ENCODE measurements at places on chromosomes 1 and 21.

GRCh38 chr1:176609556-176610408 lies 146.8 kb downstream of the PAPPA2 start:
- no peak for DNase-seq

DNA sequence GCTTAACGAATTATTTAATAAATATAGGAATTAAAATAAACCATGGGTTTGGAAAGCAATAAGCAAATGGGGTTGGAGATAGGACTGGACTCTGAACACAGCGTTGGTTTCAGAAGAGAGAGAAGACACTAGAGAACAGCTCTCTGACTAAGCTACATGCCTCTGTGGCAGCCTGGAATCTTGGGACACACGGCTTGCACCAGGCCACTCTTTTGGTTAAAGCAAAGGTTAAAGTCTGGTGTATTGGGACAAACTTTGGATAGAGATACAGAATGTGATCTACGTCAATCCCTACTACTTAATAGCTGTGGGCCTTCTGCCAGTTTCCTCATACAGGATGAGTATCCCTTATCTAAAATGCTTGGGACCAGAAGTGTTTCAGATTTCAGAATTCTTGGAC lies 49.7 kb upstream of the HSD17B7 start:
- DNase-seq, result no peak

DNA sequence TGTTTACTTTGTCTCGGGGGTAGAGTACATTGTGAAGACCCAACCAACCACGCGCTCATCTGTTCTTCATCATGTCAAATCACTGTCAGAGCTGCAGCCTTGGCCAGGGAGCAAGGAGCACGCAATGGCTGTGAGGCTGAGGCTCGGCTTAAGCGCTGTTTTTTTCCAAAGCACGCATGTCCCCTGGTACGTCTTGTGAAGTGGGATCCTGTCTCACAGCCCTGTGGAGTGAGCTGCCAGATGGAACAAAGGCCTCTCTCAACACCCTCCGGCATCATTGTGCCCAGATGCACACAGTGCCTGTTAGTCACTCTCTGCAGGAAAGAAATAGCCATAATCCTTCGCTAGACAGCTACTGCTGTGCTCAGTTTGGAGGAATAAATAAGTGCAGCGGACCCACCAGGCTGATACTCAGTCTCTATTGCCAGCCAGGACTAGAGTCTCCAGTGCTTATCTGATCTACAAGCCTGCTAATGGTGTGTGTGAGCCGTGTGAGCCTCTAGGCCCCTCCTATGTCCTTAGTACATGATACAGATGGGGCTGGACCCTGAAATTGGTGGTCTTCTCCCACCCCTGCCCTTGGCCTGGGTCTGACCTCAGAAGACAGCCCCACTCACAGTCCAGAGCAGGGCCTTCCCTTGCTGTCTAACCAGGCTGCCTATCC lies 91.3 kb upstream of the COA6 start:
- DNase-seq, result no peak

DNA sequence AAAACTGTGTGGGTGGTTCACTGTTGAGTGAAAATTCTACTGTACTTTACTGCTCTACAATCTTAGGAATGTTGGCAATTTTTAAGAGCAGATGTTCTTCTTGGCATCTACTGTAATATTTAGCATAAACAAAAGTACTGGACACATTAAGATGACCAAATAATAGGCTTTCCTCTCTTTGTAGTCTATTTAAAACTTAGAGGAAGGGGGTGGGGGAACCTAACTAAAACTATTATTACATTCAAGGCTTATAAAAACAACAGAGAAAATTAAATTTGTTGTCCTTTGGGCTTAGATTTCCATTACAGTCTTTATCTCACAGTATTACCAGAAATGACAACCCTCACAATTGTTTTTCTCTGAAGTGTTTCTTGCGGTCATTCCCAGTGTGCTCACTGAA lies 181.2 kb downstream of the PLPPR4 start:
- no peak for DNase-seq

GRCh38 chr21:15140321-15141019 lies 75.7 kb upstream of the NRIP1 start:
- DNase-seq, result peak; percentile 64

DNA sequence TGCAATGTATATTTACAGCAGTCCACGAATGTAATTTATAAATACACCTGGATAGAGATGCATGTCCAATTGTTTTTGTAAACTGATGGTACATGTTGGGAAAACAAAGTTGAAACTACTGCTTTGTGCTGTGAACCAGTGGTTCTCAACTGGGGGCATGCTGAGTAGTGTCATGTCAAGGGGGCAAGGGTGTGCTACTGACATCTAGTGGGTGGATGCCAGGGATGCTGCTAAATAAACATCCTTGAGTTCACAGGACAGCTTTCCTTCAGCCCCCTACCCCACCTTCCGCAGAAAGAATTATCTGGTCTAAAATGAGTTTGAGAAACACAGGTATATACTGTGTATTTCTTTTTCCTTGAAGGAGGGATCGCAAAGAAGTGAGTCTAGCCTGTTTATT lies 95.9 kb downstream of the RASAL2 start:
- no peak for DNase-seq

DNA sequence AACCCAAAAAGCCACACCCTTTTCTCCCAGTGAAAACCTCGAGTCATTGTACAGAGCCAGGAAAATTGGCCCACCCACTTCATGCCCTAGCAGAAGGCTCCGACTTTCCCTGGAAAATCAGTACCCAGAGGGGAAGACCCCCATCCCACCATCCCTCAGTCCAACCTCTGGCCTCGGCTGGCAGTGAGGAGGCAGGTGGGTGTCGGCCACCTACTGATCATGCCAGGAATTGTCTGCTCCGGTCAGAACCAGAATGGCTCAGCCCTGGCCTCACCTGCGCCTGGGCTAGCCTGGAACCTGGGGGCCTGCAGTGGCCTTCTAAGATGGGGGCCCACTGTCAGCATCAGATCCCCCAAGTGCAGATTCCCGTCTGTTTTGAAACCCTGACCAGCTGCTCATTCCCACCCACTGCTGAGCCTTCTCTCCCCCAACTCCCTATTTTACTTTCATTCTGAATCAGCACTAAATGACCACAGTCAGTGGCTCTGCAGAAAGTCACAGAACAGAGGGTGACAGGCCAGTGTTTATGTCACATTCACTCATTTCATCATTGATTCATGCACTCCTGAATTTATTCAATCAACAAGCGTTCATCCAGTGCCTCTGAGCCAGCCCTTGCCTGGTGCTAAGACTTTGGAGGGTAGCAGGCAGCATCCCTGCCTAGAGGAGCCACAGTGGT lies 3.0 kb upstream of the S100A9 start:
- no peak for DNase-seq

- peak; percentile 67 for DNase-seq
Measured at GRCh38 chr1:204350857-204351573, 8.7 kb downstream of the PLEKHA6 start.

GRCh38 chr1:36951761-36952160 lies 82.6 kb downstream of the GRIK3 start:
- DNase-seq, result no peak

- DNase-seq, result no peak
Measured at GRCh38 chr1:93629101-93630059, 52.3 kb downstream of the BCAR3 start.

DNA sequence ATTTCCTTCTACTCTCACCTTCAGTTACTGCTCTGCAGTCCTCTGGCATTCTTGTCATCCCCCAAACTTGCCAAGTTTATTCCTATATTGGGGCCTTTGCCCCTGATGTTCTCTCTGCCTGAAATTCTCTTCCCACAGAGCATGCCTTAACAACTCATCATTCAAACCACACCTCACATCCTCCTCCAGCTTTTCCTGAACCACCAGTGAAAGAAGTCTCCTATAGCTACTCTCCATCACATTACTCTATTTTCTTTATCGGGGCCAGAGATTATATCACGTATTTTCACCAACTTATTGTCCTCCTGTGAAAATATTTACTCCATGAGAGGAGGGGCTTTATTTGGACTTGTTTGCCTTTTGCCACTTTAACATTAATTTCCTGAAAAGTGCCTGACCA lies 32.1 kb downstream of the EXTL2 start:
- DNase-seq, result no peak

DNA sequence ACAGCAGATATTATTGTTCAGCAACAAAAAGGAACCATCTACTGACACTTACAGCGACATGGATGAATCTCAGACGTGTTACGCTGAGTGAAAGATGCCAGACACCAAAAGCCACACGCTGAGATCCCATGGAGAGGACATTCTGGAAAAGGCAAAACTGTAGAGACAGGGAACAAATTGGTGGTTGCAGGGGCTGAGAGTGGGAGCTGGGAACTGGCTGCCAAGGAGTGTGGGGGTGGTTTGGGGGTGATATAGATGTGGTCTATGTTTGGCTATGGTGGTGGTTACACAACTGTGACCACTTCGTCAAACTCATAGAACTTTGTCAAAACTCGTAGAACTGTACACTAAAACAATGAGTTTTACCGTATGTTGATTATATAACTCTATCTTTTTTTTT lies 57.7 kb downstream of the RIPK4 start:
- no peak for DNase-seq

GRCh38 chr1:24536391-24536840 lies 19.5 kb upstream of the NCMAP start:
- DNase-seq, result no peak

- DNase-seq, result no peak
Measured at GRCh38 chr1:201693890-201694607, 134.9 kb upstream of the IPO9 start.

DNA sequence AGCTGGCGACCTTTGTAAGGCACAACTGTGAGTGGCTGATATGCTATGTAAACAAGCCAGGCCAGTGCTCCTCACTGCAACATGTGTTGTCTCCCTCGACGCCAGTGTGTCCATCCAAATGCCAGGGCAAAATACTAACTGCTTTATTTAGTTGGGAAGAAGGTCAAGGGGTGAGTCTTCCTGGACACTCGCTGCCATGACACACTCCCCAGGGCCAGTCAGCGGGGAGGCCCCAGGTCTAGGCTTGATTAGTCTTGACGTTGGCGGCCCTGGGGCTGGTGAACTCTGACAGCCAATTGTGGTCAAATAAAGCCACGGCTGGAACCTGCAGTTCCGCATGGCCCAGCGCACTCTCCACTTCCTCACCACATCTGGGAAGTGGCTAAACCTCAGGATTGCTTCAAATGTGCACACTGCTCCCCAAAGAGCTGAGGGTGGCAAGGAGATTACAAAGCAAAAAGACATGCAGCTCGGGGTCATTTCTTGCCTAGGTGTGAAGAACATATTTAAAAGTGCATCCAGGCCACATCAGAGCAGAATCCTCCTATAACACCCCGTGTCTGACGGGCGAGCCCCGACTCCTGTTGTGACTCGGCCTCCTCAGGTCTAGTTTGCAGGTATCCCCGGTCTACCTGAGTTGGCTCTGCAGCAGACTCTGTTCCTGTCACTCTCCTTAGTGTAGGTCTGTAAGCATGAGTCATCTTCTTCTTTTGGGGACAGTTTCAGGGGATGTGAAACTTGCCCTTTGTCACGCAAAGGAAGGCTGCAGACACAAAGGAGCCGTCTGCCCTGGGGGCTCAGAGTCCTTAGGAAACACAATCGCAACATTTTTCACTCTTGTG lies 183.5 kb downstream of the RUNX1 start:
- no peak for DNase-seq

- no peak for DNase-seq
Measured at GRCh38 chr1:192608671-192609070, 27.3 kb upstream of the RGS13 start.

DNA sequence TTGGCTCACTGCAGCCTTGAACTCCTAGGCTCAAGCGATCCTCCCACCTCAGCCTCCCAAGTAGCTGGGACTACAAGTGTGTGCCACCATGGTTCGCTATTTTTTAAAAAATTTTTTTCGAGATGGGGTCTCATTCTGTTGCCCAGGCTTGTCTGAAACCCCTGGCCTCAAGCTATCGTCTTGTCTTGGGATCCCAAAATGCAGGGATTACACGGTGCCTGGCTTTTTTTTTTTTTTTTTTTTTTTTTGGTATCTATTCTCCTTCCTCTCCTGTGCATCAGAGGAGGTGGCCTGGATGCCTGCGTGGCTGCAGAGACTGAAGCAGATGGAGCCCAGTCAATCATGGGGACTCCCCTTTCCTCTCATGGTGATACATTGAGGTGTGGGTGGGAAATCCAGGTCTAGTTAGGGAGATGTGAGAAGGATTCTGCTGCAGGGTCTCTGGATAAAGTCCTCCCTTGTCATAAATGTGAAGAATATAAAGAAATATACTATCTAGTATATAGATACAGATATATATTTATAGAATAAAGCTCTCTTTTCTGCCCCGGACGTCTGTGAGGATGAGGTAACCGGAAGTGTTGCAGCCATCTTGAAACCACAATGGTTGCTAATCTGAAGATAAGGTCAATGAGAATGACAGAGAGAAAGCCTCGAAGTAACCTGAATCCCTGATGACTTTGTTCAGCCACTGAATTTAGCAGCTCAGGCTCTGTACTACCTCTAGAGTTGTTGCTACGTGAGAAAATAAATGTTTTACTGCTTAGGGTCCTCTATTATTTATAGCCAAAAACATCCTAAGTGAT lies 19.5 kb upstream of the RGSL1 start:
- no peak for DNase-seq

GRCh38 chr1:55347866-55348265 lies 132.7 kb upstream of the USP24 start:
- no peak for DNase-seq

DNA sequence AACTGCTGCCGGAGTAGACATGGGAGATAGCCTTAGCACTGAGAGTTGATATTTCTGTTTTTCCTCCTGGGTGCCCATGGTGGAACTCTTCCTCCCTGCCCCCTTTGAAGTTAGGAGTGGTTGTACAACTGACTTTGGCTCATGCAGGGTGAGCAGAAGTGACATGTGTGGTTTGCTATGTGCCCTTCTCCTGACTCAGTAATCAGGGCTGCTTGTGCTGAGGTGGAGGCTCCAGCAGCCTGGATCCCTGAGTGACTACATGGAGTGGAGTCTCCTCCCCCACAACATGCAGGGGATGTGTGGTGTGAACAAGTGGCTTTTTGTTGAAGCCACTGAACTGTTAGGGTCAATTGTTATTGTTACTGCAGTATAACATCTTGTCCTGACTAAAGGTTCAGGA lies 261.6 kb downstream of the CAMTA1 start:
- no peak for DNase-seq

GRCh38 chr1:4056422-4056821 lies 156.3 kb upstream of the C1orf174 start:
- DNase-seq, result no peak

GRCh38 chr1:226436855-226437491 lies 29.1 kb upstream of the PARP1 start:
- no peak for DNase-seq

DNA sequence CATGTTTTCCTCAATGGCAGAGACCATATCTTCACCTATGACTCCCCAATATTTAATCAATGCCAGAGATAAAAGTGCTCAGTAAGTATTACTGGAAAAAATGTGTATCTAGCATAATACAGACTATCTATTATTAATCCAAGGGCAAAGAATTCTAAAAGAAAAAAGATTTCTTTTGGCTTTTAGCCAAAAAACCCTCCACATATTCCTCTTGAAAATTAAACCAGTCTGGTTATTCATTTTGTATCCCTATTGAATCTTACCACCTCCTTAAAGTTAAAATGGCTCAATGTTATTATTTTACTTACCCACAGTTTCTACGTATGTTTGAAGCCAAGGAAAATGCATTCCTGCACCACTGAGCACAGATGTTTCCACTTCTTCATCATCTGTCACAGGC lies 1.6 kb downstream of the TAF1A start:
- DNase-seq, result no peak

Measured in right kidney (tissue), 9 donors.